ENCODE measurements at places on chromosomes 5 and 9.

DNA sequence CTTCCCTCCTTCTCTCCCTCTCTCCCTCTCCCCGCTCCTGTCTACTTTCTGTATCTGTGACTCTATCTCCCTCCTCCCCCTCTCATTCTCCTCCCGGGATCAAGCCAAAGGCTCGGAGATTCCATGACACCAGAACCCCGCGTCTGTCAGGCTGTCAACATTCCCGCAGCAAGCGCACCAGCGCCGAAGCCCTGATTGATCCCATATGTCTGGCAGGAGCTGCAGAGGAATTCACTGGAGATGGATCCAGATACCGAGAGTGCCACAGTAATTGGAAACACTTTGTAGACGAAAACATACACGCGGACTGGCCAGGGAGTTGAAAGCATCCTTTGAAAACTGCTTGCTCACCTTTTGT lies 300 bp upstream of the SVEP1 start:
- DNase-seq: no peak

- no peak for DNase-seq
These were observed 213.5 kb downstream of the GLIS3 start for GRCh38 chr9:4086119-4087090.

DNA sequence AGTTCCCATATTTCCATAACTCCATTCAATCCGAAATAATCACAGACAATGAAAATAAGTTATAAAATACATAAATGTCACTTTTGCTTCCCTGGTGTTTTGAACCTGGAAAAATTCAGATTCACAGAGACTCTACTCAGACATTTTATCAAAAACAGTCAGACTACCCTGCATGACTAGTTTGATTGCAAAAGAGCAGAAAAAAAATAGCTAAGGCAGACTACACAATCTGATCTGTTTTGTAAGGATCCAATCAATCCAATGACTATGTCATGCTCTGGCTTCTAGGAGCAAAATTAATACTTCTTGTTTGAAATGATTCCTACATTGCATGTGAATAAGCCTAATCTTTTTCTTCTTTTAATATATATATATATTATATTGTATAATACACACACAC lies 1262.6 kb downstream of the EFNA5 start:
- DNase-seq: no peak

DNA sequence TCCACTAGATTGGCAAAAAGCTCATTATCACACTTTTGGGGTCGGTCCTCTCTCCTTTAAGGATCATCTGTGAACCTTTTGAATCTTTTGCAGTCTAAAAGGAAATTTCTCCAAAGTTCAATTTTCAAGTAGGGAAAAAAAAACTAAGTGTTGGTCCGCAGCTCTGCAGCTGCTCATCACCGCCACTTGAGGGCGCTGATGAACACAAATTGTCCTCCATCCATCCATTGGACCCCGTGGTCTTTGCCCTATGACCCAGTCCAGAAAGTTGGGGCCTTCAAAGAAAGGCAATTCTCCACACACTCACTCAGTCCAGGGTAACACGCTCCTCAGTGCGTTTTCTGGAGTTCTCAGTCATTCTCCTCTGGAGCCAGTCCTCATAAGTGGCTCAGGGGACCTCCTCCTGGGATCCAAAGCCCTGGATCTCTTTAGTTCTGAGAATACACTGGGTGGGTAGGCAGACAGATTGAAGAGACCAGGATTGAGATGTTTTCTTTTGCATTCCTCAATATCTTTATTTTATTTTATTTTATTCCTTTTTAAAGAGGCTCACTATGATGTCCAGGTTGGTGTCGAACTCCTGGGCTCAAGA lies 63.6 kb upstream of the SLC28A3 start:
- DNase-seq: no peak

- no peak for DNase-seq
These were observed 130.9 kb downstream of the DIRAS2 start for GRCh38 chr9:90511711-90512110.

DNA sequence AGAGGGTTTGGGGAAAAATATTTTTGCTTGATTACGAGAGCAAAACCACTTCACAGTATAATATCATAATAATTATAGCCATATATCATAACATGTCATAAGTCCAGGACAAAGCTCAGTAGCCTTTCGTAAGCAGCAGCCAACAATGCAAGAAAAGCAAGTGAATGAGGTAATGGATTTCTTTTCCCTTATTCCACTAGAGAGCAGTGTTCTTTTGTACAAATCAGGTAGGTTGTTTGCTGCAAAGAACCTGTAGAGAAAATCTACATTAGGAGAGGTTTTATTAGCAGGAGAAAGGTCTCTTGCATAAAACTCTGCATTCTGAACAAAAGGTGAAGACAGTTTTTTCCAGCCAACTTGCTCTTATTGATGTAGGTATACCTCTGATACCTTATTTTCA lies 1033.4 kb downstream of the TLE4 start:
- DNase-seq: no peak

- no peak for DNase-seq
These were observed 151.2 kb downstream of the ERCC6L2 start for GRCh38 chr9:96026655-96027213.

GRCh38 chr5:72441094-72441723 lies 66.0 kb downstream of the ZNF366 start:
- DNase-seq: no peak

DNA sequence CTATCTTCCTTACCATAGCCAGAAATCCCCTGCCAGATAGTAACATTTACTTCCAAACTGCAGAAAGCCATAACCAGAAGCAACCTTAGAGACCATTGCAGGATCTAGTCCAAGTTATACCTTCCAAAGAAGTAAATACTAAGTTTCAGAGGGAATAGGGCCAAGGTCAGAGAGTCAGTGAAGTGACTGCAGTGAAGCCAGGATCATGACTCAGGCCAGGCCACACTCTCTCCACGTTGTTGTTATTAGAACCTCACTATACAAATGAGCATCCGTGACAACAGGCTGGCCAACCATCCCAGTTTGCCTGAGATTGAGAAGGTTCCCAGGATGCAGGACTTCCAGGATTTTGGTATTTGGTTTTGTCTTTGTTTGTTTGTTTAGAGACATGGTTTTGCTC lies 11.3 kb downstream of the ERAP1 start:
- DNase-seq: no peak

- no peak for DNase-seq
These were observed 3.7 kb upstream of the BAAT start for GRCh38 chr9:101388507-101388993.

DNA sequence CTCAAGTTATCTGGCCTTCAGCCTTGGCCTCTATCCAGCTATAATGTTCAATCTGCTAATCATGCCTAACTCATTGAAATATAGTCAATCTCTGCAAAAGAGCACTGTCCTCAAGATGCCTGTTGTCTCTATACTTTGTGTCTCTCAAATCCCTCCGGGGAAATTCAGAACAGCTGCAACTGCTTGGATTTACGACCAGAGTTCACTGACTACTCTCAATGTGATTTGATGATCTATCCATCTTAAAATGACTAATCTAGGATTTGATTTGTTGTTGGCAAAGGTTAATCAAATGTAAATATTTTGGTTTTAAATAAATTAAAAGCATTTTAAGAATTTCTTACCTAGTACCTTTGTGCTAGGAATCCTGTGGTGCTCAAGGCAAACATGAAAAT lies 40.9 kb downstream of the SVEP1 start:
- DNase-seq: no peak

GRCh38 chr9:120937127-120937526 lies 10.5 kb upstream of the TRAF1 start:
- no peak for DNase-seq

DNA sequence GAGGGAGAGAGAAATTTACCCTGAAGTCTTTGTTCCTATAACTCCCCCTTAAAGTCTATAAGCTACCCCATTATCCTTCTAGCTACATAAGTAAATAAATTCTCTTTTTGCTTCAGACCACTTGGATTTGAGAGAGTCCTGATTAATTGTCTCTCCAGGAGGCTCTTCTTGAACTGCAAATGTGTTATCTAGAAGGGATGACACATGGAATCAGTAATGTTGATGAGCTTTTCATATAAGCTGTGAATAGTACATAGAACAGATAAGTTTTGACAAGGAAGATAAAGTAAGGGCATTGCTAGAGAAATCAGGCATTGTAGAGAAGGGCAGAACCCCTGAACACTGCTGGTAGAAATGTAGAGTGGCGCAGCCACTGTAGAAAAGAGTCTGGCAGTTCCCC lies 42.5 kb upstream of the GNPDA1 start:
- no peak for DNase-seq

GRCh38 chr9:100108559-100108958 lies 9.5 kb downstream of the INVS start:
- no peak for DNase-seq

GRCh38 chr9:85040821-85041465 lies 371.4 kb downstream of the NTRK2 start:
- DNase-seq: no peak

- DNase-seq: no peak
These were observed 154.0 kb downstream of the FBN2 start for GRCh38 chr5:128384068-128384467.

DNA sequence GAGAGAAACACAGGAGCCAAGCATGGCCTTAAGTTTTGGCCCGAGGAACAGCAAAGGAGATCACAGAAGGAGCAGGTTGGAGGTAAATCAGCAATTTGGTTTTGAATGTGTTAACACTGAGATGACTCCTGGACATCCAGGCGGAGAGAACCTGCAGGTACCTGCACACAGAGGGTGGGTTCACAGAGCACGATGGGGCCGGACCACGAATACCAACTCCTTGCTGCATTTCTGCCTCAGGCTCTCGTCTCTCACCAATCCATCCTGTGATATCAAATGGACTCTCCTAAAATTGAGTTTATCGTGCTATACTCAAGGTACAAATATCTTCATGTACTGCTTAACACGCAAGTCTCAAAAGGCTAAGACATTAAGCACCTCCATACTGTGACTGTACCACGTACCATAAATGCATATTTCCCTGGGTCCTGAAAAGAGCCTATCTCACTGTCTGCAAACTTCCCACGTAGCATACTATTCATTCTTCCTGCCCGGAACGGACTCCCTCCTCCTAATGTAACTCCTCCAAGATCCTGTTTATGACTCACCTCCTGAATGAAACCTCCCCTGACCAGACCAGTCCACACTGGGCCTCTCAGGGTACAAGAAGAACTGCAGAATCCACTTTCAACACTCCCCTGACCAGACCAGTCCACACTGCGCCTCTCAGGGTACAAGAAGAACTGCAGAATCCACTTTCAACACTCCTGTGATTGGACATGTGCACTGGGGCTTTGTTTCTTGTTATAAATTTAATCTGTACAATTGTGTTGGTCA lies 380.8 kb upstream of the RFX3 start:
- DNase-seq: no peak

DNA sequence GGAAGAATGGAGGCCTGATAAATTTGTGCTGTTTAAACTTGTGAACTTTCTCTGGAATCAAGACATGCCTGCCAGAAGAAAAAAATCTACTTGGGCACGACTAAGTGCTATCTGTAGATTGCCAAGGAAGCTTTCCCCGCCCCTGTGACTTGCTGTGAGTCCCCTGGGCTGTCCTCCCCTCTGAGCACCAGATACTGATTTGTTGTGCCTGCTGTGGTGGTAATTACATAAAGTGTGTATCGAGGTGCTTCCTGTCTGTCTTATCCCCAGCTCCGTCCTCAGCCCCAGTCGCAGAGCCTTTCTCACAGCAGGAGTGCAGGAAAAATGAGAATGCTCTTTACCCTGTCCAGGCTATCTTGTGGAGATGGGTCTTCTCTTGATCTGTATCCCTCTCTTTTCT lies 53.9 kb downstream of the TRIO start:
- DNase-seq: no peak

- DNase-seq: no peak
These were observed 251.1 kb upstream of the TUT7 start for GRCh38 chr9:86605303-86605702.

Data from GM12864 (cell line).